IPS-NIHi11 (cell line): ENCODE measurements at places on chromosomes 2 and 18.

DNA sequence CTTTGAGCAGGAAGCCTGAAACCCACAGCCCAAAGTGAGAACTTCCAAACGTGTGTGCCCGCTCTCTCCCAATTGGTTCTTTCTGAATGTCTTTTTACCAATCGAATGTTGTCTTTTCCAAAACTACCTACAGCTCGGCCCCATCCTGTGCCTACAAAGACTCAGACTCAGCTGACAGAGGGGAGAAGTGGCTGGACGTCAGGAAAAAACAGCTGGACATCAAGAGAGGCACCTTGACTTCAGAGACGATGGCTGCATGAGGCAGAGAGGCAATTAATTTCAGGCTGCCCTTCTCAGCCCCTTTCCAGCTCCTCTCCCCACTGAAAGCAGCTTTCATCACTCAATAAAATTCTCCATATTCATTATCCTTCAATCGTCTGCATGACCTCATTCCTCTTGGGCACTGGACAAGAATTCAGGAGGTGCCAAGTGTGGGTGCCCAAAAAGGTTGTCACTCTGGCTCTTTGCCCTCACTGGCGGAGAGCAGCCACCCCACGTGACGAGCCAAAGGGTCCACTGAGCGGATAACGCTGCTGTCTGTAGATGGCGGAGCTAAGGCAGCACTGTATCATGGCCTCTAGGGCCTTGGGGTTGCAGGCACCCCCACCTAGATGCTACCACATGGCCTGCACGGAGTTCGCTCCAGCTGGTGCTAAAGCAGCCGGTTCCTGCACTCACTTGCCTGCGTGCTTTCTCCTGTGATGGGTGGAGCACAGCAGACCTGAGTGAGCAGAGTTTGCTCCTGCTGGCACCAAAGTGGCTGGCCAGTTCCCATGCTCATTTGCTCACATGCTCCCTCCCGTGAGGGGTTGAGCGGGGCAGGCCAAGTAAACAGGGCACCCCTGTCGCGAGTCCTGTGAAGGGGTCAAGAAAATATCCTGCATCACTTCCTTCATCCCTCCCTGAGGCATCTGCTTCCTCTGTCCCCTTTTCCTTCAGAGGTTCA, 37.9 kb downstream of the FAM210A start:
- DNase-seq, result no peak

DNA sequence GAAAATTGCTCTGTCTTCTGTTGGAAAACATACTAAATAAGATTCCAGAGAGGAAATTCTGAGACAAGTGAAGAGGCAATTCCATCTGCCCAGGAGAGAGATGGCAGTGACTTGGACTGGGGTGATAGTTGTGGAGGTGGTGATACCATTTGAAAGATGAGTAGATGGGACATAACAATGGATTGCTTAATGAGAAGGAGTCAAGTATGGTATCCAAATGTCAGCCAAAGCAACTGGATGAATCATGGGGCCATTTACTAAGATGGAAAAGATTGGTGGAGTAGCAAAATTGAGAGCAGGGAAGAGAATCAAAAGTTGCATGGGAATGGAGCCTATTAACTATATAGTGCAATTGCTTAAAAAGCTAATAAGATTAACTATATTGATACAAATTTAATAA, 222.1 kb downstream of the ETAA1 start:
- DNase-seq, result no peak

DNA sequence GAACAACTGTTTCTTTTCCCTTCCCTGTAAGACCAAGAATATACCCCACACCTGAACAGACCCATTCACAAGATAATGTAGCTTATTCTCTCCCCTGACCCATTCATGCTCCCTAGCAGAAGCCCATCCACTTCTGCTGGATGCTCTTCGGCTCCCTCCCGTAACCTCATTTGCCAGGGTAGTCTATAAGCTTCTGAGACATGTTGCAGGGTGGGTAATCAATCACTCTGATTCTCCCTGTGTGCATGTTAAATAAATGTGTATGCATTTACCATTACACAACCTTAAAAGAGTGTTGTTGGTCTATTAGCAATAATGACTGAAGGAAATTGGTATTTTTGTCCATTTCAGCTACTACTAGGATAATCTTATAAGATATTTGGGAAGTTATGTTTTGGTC, 1.3 kb downstream of the SLC19A3 start:
- no peak for DNase-seq

DNA sequence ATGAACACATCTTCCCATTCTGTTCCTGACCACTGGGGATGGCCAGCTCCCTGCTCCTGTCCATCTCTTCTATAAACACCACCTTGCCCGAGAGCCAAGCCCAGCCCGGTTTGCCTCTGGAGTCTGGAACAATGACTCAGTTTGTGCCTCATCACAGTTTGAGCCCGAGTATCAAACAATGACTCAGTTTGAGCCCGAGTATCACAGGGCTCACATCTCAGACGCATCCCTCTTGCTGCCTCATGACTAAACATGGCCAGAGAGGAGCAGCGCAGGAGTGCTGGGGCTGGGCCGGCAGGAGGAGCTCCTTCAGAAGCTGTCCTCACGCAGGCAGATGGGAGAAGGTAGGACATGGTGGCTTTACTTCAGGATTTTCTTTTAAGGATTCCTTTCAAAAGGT, 68.7 kb downstream of the PXDN start:
- no peak for DNase-seq

DNA sequence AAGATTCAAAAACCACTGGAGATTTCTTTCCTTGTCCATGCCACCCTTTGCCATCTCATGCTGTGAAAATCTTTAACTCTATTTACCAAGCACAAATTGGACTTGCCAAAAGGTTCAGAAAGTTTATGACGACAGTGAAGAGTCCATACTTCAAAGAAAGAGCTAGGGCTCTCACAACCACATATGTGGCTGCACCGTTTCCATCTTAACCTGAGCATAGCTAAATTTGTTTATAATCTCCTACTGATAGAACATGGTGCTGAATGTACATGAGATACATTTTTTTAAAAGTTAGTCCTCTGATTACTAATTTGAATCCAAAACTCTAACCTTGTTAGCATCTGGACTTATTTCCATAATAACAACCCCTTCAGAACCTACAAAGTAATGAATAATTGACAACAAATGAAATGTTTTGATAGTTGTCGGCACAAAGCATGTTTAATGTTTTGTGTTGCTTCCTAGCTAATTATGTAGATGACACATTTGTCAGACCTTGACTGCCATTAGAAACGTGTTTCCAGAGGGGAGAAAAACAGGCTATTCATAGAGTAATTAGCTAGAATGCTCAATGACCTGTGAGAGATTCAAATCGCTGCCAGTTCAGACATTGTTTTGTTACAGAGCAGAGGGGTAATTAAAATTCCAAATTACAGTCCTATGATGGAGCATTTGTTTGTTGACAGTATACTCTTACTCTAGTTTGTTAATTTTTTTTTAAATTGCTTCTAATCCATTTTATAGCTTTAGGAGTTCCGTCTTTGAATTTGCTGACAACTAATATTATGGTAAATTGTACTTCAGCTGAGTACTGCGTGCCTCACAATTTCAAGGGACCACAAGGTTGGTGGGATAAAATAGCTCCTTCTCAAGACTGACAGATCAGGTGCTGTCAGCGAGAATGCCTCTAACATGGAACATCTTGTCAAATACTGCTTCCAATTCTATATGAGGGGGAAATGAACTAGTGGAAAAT, 31.8 kb downstream of the ARHGAP15 start:
- no peak for DNase-seq

GRCh38 chr2:167817908-167818307, 429.5 kb downstream of the STK39 start:
- DNase-seq, result no peak

- DNase-seq, result no peak
Observed at GRCh38 chr2:236254674-236255073, 9.5 kb downstream of the ASB18 start.

- no peak for DNase-seq
Observed at GRCh38 chr18:69980982-69981804, 33.5 kb upstream of the CD226 start.

- DNase-seq, result no peak
Observed at GRCh38 chr2:120831891-120832290, 96.2 kb downstream of the GLI2 start.

GRCh38 chr2:158835431-158835830, 40.3 kb downstream of the DAPL1 start:
- DNase-seq, result no peak

DNA sequence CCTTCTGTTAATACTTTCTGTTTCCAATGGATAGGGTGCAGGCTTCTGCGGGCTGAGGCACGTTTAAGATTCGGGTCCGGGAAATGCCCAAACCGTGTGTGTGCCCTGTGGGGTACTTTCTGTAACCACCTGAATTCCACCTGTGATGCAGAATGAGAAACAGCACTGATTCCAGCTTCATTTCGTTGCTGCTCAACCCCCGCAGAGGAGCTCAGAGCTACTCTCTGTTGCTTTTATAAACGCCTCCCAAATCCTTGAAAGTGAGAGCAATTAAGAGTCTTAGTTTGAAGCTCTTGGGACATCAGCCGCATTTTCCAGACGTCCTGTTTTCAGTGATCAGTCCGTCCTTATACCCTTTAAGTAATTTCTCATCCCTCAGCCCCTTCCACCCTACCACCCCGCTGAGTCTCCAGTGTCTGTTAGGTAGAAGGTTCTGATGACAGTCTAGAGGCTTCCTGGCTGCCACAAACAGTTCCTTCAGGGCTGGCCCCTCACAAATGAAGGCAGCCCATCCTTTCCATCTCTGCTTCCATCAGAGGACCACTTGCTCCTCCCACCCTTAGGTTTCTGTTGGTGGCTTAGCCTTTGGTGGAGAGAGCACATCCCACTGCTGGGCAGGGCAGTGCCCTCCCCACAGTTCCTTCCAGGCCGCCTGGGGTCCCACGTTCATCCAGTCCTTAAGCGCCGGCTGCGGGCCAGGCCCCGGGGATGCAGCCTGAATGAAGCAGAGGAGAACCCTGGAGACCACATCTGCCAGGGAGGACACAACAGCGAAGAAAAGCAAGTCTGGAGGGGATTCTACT, 230.1 kb downstream of the SEPTIN10 start:
- DNase-seq, result no peak
